ENCODE measurements at places on chromosomes 5 and 9. TPM values are rescaled to one million over a fixed set of nuclear protein-coding genes. Genes with fewer than 3 reads are reported as not detected.

DNA sequence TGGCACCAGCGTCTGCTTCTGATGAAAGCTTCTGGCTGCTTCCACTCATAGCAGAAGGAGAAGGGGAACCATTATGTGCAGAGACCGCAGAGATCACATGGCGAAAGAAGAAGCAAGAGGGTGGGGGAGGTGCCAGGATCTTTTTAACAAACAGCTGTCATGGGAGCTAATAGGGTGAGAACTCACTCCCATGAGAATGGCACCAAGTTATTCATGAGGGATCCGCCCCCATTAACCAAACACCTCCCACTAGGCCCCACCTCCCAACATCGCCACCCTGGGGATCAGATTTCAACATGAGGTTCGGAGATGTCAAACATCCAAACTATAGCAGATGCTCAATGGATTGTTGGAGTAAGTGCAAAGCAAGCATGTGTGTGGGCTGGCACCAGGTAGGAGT is 125.8 kb upstream of the SLIT3 start:
- no peak overlapping the region for H3K4me3 ChIP-seq
- H3K36me3 ChIP-seq, result no peaks in the 10 kb centered on the region
- H3K27ac ChIP-seq, result no peak overlapping the region
- H3K27me3 ChIP-seq, result peaks cover 1% of the 10 kb centered on the region
- no peak for DNase-seq
- H3K4me1 ChIP-seq, result no peaks in the 10 kb centered on the region

GRCh38 chr9:73640971-73641370 is 489.3 kb downstream of the ANXA1 start:
- H3K27me3 ChIP-seq, result no peaks in the 10 kb centered on the region
- H3K4me1 ChIP-seq, result no peaks in the 10 kb centered on the region
- no peak overlapping the region for H3K4me3 ChIP-seq

Gene RAB3C
- total RNA-seq, result not detected

Gene FRRS1L
- not detected for total RNA-seq
